ENCODE measurements at places on chromosomes 5 and 9. TPM values are rescaled to one million over a fixed set of nuclear protein-coding genes. Genes with fewer than 3 reads are reported as not detected.

GRCh38 chr9:131419026-131419614, 25.2 kb downstream of the PRRC2B start:
- DNase-seq: peak; percentile 28

DNA sequence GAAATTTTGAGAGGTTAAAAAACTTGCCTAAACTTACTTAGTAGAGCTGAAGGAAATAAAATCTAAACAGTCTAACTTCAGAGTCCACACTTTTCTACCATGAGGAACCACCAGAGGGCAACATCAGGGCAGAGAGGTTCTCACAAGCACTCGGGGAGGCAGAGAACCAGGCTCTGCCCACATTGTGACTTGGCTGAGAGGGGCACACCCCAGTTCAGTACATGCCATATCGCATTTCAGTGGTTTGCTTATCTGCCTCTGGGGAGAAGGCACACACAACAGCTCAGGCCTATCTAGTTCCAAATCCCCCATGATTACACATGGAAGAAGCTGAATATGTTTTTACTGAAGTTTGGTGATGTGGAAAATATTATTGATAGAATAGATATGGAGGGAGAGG, 49.2 kb downstream of the EQTN start:
- no peak for DNase-seq

DNA sequence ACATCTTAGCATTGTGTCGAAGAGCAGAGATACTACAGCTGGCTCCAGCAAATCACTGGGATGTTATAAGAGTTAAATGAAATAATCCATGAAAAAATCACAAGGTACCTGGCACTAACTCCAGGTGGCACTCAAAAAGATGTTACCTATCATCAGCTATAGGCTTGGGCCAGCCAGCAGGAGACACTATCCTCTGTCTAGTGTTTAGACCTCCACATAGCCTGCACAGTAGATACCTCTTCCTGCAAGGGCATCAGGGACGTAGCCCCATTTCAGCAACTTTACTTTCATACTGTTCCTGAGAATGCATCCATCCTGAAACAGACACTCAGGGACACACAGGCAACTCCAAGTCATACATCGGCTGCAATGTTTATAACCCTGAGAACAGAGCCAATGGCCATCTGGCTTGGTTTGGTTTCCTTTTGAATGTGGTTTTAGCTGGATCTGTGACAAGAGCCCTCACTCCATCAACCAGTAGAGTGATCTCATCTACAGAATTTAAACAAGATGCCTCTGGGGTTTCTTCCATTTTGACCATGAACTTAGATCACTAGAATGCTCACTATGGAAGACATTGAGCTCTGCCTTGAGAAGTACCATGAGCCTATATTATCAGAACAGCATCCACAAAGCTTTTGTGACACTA, 69.9 kb downstream of the TLE1 start:
- DNase-seq: no peak

GRCh38 chr5:141490771-141491170, 1.9 kb downstream of the PCDHGC5 start:
- no peak for DNase-seq

GZMA gene
- total RNA-seq: 0.87 TPM

LRRC8A gene
- 21.6 TPM for total RNA-seq

- DNase-seq: no peak
Measured at GRCh38 chr9:78103971-78104433, 72.4 kb upstream of the GNAQ start.

DNA sequence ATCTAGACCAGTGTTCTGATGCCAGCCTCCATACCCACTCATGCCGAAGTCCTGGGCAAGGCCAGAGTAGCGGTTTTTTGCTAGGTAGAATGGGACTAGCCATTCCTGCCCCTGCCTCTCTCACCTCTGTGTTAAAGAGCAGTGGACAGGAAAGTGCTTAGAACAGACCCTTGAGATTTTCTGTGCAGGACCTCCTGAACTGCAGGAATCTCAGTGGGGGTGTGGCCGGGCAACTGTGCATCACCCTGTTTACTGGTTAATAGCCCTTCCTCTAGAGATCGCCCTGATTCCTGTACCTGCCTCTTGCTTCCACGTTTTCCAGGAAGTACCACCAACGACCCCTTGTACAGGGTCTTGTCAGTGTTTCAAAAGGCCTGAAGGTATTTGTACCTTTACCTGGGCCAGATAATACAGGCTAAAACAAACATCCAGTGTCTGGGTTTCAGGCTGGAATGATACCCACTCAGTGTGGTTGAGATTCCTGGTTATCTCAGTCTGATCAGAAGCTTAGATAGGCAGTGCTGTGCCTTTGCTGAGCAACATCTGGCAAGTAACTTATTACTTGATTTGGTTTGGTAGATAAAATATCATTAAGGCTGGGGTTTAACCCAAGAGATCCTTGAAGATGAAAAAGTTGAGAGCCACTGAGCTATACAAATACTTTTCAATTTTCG, 65.9 kb downstream of the RGS3 start:
- DNase-seq: no peak

DNA sequence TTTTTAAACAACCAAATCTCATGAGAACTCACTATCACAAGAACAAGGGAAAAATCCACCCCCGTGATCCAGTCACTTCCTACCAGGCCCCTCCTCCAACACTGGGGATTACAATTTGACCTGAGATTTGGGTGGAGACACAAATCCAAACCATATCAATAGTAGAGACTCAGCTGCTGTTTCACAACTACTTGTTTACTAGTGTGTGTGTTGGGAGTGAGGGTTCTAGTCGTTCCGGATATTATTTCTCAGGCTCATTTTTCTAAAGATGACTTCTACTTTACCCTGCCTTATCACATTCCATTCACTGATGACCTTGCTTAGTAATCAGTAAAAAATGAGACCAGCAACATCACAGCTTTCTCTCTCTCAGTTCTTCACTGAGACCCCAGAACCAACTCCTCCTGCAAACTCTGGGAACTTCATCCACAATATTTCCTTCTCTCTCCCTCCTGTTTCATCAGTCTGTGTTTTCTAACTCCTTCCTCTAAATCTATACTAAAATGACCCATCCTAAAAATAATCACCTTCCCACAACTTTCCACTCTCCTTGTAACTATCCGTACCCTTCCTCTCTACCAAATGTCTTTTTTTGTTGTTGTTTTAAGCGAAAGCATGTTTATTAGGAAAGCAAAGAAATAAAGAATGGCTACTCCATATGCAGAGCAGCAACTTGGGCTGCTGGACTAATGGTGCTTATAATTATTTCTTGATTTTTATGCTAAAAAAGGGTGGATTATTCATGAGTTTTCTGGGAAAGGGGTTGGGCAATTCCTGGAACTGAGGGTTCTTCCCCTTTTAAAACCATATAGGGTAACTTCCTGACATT, 121.5 kb upstream of the SPRY4 start:
- DNase-seq: no peak

DNA sequence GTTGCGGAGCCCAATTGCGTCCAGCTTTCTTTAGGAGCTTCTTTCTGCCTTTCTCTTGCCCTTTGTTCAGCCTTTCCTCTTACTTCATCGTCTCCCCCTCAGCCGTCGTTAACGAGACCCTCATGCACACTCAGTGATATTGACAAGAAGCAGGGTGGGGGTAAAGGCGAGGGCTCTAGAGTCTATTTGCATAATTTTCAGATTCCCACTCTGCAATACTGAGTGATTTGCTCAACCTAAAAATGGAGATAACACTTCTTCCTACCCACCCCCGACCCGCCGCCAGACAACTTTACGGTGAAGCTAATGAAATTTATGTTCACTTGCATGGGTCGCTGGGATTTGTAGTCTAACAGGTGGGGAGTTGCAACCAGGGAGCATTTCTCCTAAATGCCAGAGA, 1.3 kb upstream of the TBC1D2 start:
- no peak for DNase-seq

GRCh38 chr9:97740848-97741821, 44.0 kb upstream of the XPA start:
- peak; percentile 81 for DNase-seq

DNA sequence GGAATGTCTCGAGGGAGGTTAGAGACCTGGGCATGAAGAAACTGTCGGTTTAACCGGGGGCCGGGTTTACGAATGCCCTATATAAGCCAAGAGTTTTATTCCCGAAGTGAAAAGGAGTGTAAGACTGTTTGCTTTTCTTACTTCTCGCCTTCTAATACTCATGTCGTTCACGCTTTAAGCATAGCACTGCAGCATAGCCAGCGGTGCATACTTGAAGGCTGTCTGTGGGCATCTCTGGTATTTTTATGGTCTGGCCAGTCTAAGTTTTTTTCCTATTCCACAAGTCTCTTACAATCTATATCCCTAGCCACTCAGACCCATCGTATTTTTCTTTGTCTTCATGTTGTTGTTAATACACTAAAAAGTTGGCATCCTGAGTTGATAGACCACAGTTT, 1.2 kb downstream of the UHRF2 start:
- DNase-seq: no peak

GRCh38 chr5:106801554-106801953, 869.2 kb downstream of the EFNA5 start:
- no peak for DNase-seq

DNA sequence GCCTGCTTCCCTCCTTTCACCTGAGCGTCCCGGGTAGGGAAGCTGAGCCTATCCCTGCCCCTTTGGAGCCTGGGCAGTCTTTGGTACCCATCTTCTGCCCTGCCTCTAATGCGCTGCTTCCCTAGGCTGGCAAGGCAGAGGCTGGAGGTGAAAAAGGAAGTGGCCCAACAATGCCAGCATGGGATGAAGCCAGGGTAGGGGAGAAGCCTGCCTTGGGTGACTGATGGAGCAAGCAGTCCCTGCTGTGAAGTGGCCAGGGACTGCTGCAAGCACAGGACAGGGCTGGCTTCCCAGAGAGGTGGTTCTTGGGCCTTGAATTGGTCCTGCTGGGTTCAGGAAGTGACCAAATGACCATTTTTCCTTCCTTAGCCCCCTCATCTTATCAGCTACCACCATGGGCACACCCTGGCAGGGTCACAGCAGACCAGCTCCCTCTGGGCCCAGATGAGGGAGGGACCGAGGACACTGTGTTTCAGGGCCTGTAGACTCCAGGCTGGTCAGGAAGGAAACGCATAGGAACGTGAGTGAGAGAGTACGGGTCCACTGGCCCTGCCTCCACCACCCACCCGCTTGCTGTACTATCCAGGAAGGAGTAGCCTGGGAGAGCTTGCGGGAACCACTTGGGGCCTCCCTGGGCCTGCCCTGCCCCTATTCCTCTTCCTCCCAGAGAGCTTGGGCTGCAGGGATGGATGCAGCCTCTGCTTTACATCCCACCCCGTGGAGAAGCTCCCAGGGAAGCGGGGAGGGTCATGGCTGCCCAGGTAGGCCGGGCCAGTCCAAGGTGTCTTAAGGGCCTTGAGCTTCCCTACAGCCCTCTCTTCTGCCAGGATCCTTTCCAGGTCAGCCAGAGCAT, 102.6 kb downstream of the DAB2IP start:
- DNase-seq: no peak

- no peak for DNase-seq
Measured at GRCh38 chr5:8491254-8491653, 622.3 kb downstream of the MTRR start.

DNA sequence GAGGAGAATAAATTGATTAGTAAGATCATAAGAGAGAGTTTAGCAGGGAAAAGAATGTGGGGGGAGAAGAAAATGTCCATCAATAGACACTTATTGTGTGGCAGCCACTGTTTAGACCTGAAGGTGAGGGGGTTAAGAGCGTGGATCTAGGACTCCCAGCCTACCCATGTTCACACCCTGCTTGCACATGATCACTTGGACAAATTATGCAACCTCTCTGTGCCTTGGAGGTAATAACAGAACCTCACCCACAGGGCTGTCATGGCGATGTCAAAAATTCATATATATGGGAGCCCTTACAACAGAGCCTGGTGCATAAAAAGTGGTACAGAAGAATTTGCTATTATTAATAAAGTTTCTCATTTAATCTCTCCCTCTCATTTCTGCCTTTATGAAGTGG, 86.0 kb upstream of the EQTN start:
- no peak for DNase-seq

TSSK1B gene
- not detected for total RNA-seq

GRCh38 chr5:154528005-154528594, 50.1 kb upstream of the HAND1 start:
- DNase-seq: no peak

- no peak for DNase-seq
Measured at GRCh38 chr5:96140084-96140483, 178.4 kb upstream of the ELL2 start.

PHF24 gene
- total RNA-seq: 0.10 TPM

GRCh38 chr5:10469253-10470050, 27.8 kb downstream of the ROPN1L start:
- no peak for DNase-seq

DNA sequence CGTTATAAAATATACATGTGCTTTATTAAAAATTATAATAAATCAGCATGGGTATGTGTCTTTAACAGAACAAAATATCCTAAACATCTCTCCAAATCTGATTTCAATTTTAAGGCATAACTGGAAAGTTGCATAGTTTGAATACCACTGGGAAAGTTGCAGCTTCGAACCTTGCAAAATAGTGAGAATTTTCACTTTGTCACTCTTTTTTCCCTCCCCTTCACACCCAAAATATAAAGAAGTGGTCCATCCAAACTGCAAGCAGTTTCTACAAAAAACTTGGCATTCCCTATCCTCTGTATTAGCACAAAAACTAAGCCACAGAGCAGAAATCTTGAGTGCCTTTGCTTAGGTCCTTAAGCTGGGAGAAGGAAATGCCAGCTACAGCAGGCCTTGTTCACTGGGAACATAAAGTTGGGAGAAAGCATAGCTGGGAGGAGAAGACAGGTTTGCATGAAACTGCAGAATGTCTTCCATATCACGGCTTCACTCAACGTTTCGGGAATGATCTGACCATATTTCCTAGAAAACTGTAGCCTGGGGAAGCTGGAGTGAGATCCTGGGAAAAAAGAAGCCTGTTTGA, 400.3 kb downstream of the EBF1 start:
- DNase-seq: no peak

EPB41L4A gene
- 18.6 TPM for total RNA-seq

TMC1 gene
- total RNA-seq: not detected

DNA sequence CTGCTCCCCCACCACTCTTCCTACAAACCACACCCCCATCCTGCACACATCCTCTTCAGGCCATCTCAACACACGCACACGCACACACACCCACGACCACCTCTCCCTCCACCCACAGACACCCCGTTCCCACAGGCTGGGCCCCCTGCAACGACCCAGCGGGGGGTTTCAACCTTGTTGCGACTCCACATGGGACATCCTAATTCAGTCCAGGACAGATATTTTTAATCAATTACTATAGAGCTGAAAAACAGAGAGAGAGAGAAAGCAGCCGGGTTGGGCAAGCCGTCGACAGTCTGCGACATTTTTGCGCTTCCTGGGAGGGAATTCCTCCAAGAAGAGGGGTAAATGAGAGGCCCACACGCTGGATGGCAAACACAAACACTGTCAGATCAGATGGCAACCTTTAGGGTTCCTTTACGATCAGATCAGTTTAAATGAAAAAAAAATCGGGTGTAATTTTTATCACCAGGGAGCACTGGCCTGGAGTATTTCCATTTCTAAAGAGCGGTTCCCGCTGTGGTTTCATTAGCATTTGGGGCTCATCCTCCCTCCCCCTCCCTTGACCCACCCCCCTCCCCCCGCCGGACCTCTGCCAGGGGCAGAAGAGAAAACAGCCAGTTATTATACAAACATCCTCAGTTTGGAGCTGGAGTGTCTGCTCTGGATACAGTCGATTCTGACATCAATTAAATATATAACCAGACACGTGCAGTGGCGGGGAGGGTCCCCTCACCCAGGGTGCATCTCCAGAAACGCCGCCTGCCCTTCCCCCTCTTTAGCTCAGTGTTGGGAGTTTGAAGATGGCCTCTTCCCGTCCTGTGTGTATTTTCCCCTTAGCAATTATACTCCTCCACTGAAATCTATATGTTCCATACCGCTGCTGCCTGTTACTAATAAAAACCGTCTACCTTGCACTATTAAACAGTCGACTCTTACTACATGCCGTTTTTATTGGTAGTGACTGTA, 2.3 kb upstream of the IRX2 start:
- DNase-seq: no peak

PCDHA9 gene
- not detected for total RNA-seq
